Common myeloid progenitor, CD34-positive (primary cell): ENCODE measurements at places on chromosomes 6 and 20.

GRCh38 chr6:100177956-100178355 is 183.9 kb upstream of the MCHR2 start:
- H3K4me3 ChIP-seq: no peak overlapping the region
- no peaks in the 10 kb centered on the region for H3K4me1 ChIP-seq
- DNase-seq: no peak

- H3K36me3 ChIP-seq: peaks cover 19% of the 10 kb centered on the region
- H3K4me3 ChIP-seq: no peak overlapping the region
- H3K27ac ChIP-seq: no peak overlapping the region
- no peaks in the 10 kb centered on the region for H3K4me1 ChIP-seq
- DNase-seq: no peak
- no peaks in the 10 kb centered on the region for H3K27me3 ChIP-seq
These were observed 65.5 kb upstream of the NFATC2 start for GRCh38 chr20:51608061-51608460.

- H3K4me1 ChIP-seq: no peaks in the 10 kb centered on the region
- no peaks in the 10 kb centered on the region for H3K36me3 ChIP-seq
- no peak for DNase-seq
- no peak overlapping the region for H3K4me3 ChIP-seq
These were observed 51.7 kb downstream of the TMEM170B start for GRCh38 chr6:11589261-11589660.

DNA sequence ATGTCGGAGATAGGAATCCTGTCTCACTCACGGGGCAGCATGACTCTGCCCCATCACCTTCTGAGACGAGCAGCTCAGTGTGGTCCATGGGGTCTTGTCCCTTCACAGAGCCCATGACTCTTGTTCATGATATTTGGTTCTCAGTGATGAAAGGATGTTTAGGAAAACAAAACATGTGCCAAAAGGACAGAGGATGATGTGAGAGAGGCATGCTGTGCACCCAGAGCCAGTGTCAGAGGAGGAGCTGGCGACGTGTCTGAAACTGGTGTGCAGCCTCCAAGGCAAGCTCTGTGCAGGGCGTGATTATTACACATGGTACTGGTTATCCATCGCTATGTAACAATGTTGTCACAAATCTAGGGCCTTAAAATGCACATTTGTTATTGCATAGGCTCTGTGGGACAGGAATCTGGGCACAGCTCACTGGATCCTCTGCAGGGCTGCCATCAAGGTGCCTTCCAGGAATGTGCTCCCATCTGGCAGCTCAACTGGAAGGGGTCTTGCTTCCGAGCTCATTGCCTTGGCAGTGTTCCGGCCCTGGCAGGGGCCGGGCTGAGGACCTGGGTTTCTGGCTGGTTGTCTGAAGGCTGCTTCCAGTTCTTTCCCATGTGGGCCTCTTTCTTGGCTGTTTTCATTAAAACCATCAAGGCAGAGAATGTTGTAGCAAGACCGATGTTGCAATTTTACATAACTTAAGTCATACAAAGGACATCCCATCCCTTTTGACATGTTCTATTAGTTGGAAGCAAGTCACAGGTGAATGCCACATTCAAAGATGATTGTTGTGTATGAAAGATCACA is 175.4 kb downstream of the ERMARD start:
- no peak for DNase-seq
- no peaks in the 10 kb centered on the region for H3K27me3 ChIP-seq
- H3K4me3 ChIP-seq: no peak overlapping the region
- no peaks in the 10 kb centered on the region for H3K36me3 ChIP-seq

DNA sequence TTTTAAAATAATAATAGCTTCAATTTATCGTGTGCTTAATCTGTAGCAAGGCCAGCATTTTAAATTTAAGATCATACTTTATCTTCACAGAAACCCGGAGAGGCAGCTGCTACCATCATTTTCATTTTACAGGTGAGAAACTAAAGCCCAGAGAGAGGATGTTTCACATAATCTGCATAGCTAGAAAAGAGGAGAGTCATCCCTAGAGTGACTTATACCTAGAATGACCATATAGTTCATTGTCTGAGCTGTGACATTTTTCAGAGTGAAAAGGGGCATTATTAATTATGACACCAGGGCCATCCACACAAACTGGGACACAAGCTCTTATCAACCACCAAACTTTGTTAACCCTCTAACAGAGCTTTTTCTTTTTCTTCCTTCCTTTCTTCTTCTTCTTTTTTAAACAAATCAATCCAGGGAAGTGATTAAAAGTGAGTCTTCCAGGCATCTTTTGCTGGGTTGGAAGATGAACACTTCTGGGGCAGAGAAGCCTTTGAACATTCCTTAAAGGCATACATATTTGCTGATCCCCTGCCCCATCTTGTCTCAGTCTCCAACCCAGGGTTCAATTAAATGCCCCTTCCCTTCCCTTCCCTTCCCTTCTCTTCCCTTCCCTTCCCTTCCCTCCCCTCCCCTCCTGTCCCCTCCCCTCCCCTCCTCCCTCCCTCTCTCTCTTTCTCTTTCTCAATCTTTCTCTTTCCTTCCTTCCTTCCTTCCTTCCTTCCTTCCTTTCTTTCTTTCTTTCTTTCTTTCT is 272.5 kb upstream of the JAG1 start:
- H3K27ac ChIP-seq: no peak overlapping the region
- H3K4me1 ChIP-seq: no peaks in the 10 kb centered on the region
- H3K4me3 ChIP-seq: no peak overlapping the region
- H3K27me3 ChIP-seq: no peaks in the 10 kb centered on the region
- no peaks in the 10 kb centered on the region for H3K36me3 ChIP-seq
- DNase-seq: no peak

GRCh38 chr6:91743756-91744155 is 1156.9 kb upstream of the MAP3K7 start:
- no peaks in the 10 kb centered on the region for H3K27me3 ChIP-seq
- no peak for DNase-seq
- no peaks in the 10 kb centered on the region for H3K36me3 ChIP-seq
- no peaks in the 10 kb centered on the region for H3K4me1 ChIP-seq

DNA sequence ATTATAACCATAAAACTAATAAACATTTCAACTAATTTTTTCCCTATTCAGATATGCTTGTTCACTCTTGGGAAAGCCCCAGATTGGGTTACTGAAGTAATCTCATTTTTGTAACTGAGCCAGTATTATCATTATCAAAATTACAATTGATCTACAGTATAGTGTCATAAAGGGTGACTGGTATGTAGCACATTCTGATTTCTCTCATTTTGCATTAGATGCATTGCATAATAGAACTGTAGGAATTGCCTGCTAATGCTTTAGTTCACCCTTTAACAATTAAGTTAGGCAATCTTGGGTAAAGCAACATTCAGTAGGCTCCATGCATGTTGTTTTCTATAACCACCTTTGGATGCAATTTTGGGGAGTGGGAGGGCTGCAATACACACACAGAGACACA is 150.8 kb upstream of the FLRT3 start:
- no peak overlapping the region for H3K27ac ChIP-seq
- H3K4me1 ChIP-seq: no peaks in the 10 kb centered on the region
- H3K27me3 ChIP-seq: no peaks in the 10 kb centered on the region

DNA sequence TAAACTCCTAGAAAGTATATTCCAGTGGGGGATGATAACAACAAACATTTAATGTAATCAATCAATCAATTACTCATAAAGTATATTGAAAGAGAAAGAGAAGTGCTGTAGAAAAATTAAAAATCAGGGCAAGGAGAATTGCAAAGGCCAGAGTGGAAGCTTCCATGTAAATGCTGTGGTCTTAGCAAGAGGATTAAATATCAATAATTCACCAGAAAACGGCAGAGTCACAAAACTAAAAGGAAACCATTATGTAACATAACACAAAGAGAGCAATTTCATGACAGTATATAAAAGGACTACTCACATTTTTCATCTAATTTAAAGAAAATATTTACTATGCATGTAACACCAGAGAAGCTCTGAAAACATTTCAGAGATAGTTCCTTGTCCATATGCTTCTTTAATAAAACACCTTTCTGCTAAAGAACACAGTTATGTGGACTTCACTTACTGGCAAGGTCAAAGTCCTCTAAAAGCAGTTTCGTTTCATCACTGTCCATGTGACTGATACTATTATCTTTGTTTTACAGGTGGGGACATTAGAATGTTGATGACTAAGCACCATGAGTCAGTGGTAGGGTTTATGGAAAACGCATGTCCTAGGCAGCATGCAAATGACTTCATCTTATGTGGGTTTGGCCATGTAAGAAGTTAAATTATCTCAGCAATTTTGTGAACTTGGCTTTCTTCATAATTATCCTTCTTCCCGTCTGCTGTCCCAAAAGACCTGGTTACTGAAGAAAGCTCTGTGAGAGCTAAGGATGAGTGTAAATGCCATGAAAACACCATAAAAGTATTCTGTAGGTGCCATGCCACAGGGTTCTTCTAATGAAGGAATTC is 185.8 kb upstream of the TENT5A start:
- DNase-seq: peak; percentile 27
- no peak overlapping the region for H3K4me3 ChIP-seq
- no peaks in the 10 kb centered on the region for H3K27me3 ChIP-seq

DNA sequence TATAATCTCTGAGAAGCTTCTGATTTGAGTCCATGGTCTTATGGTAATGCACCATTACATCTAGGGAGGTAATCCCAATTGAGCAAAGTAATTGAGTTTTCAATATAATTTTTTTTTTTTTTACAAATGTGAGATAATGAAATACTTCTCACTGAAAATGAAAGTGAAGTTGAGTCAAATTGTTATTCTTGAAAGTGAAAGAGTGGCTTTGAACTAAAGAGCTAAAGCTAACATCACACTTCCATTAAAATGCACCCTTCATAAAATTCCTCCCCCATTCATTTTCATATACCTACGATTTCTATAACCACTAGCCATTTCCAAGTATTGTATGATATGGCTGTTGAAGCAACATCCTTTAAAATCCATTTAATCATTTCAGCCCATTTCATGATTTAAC is 149.1 kb upstream of the IMPG1 start:
- H3K27me3 ChIP-seq: no peaks in the 10 kb centered on the region
- no peak for DNase-seq
- H3K4me1 ChIP-seq: no peaks in the 10 kb centered on the region
- H3K36me3 ChIP-seq: no peaks in the 10 kb centered on the region

DNA sequence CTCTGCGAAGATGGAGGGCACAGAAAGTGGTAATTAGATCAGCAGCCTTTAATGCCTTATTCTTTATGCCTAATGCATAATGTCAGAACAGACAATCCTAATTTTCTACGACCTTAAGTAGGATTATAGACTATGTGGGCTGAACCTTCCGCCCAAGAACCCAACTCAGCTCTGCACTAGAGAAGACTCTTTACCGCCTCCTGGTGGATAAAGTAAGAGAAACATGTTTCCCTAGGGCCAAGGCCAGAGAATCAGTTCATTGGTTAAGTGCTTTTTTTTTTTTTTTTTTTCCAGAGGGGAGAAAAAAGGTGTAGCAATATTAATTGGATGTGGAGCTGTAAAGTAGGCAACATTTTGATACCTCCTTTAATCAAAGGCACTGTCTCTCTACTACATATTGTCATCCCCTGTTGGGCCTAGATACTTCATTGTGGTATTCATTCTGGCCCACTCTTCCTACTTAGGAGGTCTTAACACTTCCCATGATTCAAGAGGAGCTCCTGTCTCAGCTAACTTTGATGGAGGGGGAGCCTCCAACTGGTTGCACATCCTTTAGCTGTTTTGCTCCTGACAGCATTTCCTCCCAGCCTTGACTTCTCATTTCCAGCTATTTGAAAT is 124.9 kb upstream of the NRN1 start:
- DNase-seq: peak; percentile 30
- no peaks in the 10 kb centered on the region for H3K4me1 ChIP-seq
- no peak overlapping the region for H3K27ac ChIP-seq
- H3K36me3 ChIP-seq: no peaks in the 10 kb centered on the region

DNA sequence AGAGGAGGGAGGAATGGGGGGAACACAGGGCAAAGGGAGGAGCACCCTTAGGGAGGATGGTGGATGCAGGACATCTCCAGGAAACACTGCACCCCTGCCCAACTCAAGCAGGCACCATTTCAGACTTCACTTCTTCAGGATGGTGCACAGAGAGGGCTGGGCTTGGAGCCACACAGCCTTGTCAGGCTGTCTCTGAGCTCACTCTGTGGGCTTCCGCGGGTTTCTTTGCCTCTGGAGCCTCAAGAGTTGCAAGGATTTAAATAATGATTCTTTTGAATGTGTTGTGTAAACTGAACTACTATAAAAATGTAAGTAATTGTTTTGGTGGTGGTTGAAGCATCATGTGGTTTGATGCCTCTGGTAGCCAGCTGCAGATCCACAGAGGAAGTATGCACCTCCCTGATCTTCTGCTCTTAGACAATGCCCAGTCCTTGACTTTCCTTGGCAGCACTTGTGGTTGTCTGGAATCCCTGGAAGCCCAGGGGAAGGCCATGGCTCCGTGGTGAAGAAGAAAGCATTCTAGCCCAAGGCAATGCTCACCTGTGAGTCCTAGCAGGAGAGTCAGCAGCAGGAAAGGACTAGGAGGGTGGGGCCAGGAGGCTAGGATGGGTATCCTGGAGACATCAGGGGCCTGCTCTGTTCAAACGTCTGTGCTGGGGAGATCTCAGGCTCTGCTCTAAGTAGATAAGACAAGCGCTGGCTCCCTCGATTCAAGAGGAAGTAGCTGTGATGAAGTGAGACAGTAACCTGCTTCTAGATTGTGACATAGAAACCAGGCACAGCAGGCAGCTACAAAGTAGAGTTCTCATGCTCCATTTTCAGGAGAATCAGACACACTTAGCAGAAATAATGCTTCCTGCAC is 50.2 kb upstream of the SIRPG start:
- H3K36me3 ChIP-seq: no peaks in the 10 kb centered on the region
- peaks cover 8% of the 10 kb centered on the region for H3K27me3 ChIP-seq
- no peaks in the 10 kb centered on the region for H3K4me1 ChIP-seq
- H3K4me3 ChIP-seq: no peak overlapping the region
- no peak overlapping the region for H3K27ac ChIP-seq

DNA sequence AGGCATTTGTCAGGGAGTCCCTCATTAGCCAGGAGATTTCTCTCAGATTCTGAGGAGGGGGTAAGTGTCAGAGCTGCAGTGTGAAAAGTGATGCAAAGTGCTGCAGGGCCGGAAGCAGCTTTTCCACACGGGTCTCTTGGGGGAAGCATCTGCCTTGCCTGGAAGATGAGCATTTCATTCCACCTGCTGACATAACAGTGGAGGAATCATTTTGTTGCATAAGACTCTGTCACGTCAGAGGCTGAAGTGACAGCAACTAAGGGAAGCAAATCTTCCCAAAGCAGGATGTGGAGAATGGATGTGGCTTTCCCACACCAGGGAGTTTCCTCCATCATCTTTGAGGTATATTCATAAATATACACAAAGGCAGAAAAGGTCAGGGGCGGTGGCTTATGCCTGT is 22.8 kb downstream of the DCBLD1 start:
- DNase-seq: no peak
- H3K36me3 ChIP-seq: no peaks in the 10 kb centered on the region
- H3K27me3 ChIP-seq: peaks cover 2% of the 10 kb centered on the region
- H3K4me1 ChIP-seq: no peaks in the 10 kb centered on the region
- H3K27ac ChIP-seq: no peak overlapping the region

GRCh38 chr6:50353603-50354002 is 303.9 kb upstream of the DEFB112 start:
- H3K4me1 ChIP-seq: no peaks in the 10 kb centered on the region
- no peak overlapping the region for H3K4me3 ChIP-seq
- no peak overlapping the region for H3K27ac ChIP-seq
- DNase-seq: no peak
